Cardiac fibroblast (primary cell): ENCODE measurements at places on chromosomes 2 and 18.

DNA sequence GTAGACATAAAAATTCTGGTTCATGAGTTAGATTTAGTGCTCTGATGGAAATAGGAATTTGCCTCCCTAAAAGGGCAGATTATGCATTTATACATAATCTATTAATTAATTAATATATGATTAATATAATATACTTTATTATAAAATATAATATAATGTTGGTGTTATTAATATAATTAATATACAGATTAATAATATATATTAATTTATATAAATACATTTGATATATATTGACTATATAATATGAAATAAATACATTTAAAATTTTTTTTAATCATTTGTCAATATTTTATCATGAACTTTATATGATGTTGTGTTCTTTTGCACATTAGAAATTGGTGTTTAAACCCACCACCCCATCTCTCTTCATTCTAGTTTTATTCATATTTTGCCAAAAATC is 652.1 kb upstream of the ZNF804A start:
- no peak for DNase-seq

DNA sequence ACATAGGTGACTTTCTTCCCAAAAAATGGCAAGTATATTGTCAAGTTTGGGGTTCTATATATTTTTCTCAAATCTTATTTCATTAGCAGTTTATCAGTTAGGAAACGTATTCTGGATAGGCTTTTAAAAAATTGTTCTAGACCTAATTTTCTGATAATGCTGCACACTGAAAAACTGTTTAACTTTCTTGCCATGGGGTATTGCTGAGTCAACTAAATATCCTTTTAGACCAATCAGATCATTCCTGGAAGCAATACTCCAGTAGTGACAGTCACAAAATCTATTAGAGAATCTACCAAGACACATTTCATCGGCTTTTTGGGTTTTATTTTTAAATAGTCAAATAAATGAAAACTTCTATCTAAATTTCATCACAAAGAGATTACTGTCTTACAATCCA is 440.6 kb downstream of the LRRTM4 start:
- DNase-seq, result no peak

- peak; percentile 15 for DNase-seq
Measured at GRCh38 chr2:160630801-160631590, 137.4 kb upstream of the RBMS1 start.

- DNase-seq, result no peak
Measured at GRCh38 chr18:12003894-12004293, 22.6 kb downstream of the IMPA2 start.

DNA sequence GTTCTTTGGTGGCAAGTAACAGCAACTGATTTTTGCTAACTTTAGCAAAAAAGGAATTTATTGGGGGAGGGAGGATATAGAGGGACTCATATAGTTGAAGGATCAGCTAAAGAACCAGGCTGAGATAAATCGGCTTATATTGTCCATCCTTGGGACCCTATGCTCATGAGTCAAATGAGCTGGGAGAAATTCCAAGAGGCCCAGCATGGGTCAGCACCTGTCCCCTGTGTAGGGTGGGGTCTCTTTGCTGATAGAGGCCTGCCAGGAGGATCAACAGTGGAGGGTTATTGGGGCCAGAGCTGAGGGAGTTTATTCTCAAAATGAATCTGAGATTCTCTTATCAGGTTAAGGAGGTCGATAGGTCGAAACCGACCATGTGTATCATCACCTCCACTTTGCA is 97.2 kb downstream of the VAPA start:
- no peak for DNase-seq

DNA sequence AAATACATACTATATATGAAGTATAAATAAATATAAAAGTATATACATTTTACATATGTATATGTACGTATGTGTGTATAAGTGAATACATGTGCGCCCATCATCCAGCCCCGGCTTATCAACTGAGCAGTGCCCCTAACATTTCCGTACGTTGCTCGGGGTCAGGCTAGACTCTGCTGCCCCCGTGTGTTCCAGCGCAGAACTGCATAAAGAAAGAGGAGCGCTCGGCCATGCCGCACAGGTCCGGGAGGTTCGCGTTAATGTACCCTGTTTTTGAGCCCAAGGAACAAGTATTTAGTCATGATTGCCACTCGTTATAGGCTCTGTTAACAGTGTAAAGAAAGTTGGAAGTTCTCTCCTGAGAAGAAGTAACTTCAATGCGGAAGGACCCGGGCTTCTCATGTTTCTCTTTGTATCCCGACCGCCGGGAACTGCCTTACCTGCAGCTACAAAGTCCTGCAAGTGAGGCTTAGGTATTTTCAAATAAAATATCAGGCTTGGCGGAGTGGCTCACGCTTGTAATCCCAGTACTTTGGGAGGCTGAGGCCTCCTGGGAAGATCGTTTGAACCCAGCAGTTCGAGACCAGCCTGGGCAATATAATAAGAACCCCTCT is 55.7 kb downstream of the CD8B2 start:
- DNase-seq, result peak; percentile 42

DNA sequence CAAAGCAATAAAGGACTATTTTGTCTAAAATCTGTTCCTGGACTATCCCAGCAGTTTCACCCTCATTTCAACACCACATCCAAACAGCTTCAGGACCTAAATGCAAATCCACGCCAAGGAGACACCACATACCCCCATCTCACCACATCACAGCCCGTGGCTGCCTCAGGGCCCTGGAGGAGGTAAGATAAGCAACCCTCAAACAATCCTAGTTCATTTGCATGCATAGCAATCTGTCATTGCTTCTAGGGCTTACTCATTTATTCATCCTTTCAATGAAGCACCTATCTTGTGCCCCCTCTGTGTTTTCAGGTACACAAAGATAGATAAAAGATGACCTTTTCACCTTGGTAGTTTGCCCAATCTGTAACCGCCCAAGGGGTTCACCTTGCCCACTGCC is 86.5 kb downstream of the VSNL1 start:
- no peak for DNase-seq

- DNase-seq, result no peak
Measured at GRCh38 chr18:36275561-36275960, 22.0 kb upstream of the FHOD3 start.

DNA sequence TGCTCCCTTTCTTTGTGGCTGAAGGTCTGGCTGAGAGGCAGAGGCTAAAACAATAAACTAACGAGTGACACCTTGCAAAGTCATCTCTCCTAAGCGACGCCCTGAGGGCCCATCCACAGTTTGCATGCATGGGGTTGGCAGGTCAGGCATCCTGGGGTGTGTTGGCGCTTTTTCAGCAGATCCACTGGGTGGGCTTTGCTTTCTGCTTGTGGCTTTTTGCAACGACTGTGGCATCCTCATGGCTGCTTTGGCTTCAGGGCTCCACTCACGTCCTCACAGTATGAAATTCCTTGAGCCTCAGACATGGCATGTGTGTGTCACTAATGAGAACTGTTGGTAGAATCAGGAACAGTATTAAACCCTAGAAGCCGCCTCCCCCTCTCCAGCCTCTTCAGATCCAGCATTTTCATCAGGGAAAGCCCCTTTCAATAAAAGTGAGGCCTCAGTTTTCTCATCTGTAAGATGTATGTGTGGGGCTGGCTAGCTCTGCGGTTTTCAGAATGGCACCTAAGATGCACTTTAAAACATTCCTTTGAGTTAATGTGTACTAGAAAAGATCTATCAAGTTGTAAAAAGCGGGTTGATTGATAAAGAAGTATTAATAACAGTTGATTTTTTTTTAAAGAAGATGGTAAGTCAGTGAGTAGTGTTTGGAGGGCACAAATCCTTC is 72.5 kb downstream of the SH3BP4 start:
- DNase-seq, result no peak

DNA sequence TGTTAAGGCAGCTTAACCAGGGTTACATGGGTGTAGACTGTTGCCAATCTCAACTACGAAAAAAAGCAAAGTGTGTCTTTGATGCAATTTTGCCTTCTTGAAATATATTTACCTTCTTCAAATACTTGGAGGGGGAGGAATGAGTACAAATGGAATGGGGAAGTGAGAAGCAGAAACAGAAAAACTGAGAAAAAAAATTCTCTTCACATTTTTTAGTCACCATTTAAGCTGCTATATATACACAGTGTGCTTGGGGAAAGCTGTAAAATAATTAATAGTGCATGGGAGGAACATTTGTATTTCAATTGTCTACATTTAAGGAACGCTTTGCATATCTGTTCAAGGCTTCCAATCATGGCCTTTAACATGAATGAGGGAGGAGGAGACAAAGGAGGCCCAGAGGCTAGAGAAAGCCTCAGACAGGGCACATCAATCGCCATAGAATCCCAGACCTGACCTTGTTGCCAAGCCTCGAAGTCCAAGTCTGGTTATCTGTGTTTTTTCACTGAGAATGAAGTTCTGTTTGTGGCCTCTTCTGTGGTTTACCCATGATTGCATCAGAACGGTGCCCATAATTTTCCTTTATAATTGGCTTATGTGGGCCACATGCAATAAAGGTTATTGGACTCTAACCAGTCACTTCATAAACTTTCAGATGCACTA is 158.6 kb downstream of the PIK3C3 start:
- DNase-seq, result peak; percentile 60

GRCh38 chr18:76866666-76867065 is 44.3 kb downstream of the ZNF236 start:
- DNase-seq, result no peak

DNA sequence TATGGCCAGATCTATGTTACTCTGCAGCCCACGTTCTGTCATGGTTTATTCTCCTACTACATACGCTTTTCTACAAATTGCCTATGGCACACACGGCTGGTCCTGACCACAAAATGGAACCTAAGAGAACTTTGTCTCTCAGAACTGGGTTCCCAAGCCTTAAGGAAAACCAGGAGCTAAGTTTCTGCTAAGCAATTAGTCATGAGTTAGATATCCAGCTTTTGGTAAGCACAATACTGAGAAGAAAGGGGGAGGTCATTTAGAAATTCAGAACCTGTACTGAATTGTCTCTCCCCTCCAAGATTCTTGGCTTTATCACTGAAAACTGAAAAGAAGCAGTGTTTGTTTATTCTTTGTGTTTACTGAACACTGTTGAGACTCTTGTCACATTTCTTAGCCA is 283.5 kb upstream of the TANK start:
- DNase-seq, result peak; percentile 26

DNA sequence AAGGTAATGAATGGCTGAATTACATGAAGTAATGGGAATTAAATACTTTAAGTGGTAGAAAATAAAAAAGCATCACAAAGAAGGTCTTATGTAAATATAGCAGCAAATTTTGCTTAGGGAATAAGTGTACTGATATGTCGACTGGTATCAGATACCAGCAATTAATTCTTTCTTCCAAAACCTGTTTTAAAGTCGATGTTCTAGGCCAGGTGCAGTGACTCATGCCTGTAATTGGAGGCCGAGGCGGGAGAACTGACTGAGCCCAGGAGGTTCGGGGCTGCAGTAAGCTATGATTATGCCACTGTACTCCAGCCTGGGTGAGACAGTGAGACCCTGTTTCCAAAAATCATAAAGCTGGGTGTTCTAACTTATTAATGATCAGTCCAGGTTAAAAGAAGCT is 30.3 kb downstream of the SP3 start:
- no peak for DNase-seq

DNA sequence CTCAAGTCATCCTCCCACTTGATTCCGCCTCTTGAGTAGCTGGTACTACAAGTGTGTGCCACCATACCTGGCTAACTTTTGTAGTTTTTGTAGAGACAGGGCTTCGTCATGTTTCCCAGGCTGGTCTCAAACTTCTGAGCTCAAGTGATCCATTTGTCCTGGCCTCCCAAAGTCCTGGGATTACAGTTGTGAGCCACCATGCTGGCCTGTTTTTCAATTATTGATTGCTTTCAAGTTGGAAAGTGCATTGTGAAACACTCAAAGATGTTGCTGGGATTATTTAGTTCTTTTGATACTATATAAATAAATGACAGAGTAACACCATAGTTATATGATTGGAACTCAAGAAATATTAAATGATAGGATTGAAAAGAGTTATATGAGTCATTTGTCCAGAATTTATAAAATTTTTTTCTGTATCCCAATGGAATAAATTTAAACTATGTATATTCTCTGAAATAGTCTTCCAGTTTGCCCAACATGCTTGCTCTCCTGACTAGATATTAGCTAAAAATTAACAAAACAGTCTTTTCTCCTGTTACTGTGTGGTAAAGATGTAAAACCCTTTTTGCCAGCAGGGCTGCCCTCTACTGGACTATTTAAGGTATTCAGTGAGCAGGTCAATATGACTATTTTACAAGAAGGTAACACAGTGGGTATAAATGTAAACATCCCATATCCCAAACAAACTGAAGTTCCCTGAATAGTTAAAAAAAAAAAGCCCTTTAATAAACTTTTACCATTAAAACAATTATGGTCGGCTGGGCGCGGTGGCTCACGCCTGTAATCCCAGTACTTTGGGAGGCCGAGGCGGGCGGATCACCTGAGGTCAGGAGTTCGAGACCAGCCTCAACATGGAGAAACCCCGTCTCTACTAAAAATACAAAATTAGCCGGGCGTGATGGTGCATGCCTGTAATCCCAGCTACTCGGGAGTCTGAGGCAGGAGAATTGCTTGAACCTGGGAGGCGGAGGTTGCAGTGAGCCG is 42.7 kb downstream of the ACSL3 start:
- peak; percentile 79 for DNase-seq

DNA sequence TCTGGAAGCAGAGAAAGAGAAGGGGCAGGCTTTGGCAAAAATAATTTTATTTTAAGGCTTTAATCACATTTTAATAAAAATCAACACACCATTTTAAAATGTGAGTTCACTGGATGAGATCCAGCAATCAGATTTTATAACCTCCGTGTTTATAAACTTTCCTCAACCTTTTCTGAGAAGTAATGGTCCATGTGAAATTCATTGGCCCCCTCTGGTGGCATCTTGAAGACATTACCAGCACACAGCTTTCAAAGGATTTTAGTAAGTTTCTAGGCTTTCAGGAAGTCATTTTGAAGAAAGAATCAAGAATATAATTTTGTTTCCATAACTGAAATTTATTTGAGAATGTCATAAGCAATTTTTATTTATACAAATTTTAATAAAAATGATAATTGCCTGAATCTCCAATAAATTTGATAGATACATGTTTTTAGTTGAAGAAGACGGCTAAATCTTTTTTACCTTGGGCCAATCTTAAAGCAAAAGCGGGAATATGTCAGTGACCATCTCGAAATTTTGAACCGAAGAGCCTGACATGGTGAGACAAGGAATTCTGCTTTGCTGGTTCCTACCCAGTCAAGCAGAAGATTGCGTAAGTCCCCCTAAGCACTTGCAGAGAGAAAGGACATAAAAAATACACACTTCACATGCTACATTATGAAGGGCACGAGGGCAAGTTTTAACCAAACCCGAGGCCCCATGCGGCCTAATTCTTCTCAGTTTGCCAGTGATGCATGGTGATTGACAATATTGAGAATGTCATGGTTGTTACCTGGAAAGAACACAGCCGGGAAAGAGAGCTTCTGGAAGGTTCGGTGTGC is 128.4 kb upstream of the CBLN2 start:
- peak; percentile 57 for DNase-seq

DNA sequence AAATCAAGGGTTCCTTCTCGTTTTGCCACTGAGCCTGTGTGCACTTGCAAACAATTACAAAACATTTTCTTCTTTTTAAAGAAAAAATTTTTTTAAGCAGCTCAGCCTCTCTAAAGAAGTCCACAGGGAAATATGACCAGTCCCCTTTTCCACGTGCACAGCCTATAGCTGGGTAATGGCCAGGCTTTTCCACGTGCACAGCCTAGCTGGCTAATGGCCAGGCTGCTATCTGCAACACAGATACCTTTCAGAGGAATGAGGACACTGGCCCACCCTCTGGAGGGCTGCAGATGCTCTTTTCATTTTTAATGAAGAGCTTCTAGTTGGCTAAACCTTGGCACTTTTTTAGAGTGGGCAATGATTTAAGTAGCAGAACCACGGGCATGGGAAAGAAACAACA is 46.3 kb downstream of the ASB18 start:
- DNase-seq, result no peak

GRCh38 chr18:54150226-54150625 is 74.2 kb downstream of the MBD2 start:
- no peak for DNase-seq

- no peak for DNase-seq
Measured at GRCh38 chr2:222982909-222983265, 69.1 kb upstream of the KCNE4 start.
